ENCODE measurements at places on chromosomes 16 and 17.
A peak's percentile ranks its signal among the peaks of the same experiment; 100 is the strongest.

GRCh38 chr17:44308320-44308818 is at the start of gene RUNDC3A:
RUNDC3A (plus strand) TSS chr17:44308601; CDS start chr17:44308833, 232 bp downstream.
- peak; percentile 94 for DNase-seq

GRCh38 chr17:55965051-55965450 is 188.2 kb upstream of the ANKFN1 start:
- no peak for DNase-seq

DNA sequence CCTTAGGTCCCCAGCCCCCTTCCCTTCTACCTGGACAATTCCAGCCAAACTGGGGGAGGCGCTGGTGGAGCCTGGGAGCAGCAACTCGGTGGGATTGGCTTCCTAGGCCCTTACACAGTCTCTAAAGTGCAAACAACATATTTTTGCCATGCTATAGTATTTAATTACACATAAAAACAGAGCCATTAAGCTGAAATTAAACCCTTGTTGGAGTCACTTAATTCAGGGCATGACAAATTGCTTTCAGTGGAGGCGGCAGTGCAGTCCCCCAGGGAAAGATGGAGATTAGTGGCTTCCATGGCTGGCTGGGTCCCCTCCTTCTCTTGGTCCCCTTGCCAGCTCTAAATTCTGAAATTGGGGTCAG is 17.3 kb downstream of the IGFBP4 start:
- no peak for DNase-seq

DNA sequence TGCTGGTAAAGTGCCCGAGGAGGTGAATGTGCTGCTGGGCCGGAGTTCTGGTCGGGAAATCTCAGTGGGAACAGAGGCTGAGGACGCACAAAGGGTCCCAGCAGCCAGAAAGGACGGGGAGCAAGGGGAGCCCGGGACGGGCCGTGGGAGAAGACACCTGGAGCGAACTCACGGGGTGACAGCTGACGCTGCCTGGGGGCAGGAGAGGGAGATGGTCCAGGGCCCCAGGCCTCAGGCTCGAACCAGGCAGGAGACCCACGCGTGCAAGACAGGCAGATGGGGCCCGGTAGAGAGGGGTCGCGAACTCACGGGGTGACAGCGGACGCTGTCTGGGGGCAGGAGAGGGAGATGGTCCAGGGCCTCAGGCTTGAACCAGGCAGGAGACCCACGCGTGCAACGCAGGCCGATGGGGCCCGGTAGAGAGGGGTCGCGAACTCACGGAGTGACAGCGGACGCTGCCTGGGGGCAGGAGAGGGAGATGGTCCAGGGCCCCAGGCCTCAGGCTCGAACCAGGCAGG is 72.9 kb downstream of the METRNL start:
- peak; percentile 26 for DNase-seq

DNA sequence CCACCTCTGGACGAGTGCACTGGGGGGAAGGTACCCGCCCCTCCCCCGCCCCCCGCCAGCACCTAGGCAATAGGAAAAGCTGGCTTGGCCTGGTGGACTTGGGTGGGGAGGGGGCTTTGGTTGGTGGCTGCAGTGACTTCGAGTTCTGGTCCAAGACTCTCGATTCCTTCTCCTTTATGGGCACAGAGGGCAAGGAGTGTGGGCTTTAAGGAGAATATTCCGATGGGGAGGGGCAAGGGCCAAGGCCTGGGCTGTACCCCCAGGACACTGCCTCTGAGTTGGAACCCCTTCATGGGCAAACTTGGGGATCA is 409 bp downstream of the ACSF2 start:
- DNase-seq: no peak

DNA sequence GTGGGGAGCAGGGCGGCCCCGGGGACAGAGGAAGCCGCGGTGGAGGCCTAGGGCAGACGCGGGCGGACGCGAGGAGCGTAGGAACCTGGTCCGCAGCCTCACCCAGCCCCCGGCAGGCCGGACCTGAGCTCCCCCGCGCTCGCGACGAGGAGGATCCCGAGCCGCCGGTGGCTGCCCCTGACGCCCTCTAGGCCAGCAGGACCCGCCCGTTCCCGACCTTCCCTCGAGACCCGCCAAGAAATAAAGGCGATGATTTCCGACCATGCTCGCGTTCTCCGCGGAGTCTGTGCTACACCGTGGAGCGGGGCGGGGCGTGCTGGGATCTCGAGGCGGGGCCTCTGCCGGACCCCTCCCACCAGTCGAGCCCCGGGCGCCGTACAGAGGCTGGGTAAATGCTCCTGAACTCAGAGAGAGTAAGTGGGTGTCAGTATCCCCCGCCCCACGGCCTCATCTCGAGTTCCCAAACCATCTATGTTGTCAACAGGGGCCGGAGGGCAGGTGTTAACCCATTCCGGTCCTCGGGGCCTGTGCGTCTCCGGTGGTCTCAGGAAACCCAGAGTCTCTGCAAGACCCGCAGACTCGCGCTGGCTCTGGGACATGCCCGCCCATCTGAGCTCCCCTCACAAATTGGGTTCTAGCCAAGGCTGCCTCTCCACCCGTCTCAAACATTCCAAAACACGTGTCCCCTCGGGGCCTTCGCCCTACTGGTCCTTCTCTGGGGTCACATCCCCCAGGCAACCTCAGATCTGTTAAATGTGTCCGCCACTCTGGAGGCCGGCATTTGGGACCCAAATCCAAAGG is 13.7 kb downstream of the SYCE1L start:
- no peak for DNase-seq

DNA sequence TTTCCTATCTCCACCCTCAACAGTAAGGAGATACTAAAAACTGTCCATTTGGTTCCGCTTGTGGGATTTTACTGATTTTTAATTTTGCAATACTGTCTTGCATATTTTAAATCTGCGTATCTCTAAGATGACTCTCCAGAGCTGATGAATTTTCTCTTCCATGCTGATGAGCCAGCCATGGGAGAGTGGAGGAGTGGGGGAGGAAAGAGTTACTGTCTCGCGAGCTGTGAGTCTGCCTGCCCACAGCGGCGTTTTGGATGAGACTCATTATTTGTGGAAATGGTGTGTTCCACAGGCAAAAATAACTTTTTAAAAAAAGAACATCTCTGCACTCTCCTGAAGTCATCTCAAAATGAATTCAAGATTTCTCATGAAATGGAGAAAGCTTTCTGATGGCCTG is 34.6 kb upstream of the MYOCD start:
- DNase-seq: peak; percentile 53

GRCh38 chr17:46056800-46057304 is 57.8 kb downstream of the STH start:
- DNase-seq: no peak

- peak; percentile 66 for DNase-seq
These were observed 42.5 kb downstream of the DNAH17 start for GRCh38 chr17:78534492-78535272.

Measured in dorsolateral prefrontal cortex (tissue), 122 donors.